Bronchial epithelial cell (primary cell): ENCODE measurements at places on chromosomes 2 and 18. TPM values are rescaled to one million over a fixed set of nuclear protein-coding genes. Genes with fewer than 3 reads are reported as not detected.

LIMS4 gene
- total RNA-seq = 0.26 TPM in 1 of 2 replicates, not detected in the other

DNA sequence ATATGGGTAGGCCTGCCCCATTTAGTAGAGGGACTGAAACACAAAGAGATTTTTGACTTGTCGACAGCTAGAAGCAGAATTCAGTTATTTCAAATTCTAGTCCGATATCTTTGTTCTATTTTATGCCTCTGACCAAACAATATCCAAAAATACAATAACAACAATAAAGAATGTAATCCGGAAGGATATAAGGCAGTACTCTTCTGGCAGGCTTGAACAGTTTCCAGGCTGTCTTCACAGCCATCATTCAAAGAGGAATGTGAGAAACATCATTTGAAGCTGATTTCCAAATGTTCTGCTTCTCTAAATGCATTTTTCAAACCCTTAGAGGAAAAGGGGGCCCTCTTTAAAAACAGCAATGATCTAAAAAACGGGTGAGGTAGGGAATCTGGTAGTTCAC, 36.7 kb upstream of the SPTBN1 start:
- DNase-seq = no peak

CHCHD5 gene
- total RNA-seq = 10.3 and 20.2 TPM in 2 replicates

ARHGAP25 gene
- 0.77 and 0.79 TPM in 2 replicates for total RNA-seq

CABYR gene
- total RNA-seq = 0.79 and 0.90 TPM in 2 replicates

DNA sequence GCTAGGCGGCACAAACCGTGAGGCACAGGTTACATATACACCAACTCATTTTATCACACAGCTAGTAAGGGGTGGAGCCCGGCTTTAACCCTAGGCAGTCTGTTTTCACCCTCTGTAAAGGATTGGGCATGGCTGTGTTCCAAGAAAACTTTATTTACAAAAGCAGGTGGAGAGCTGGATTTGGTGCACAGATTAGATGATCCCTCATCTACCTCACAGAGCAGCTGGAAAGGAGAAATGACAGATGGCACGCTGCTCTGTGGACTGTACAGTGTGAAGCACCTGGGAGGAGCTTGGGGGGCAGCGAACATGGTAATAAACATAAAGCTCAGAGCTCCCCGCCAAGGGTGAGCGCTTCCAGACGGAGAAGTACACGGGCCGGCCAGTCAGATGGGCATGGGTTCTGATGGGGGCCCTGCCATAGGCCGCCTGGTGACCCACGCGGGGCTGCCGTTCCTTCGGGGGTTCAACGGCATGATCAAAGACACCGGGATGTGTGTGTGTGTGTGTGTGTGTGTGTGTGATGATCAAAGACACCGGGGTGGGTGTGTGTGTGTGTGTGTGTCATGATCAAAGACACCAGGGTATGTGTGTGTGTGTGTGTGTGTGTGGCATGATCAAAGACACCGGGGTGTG, 862 bp upstream of the TMEM177 start:
- no peak for DNase-seq

- peak; percentile 76 for DNase-seq
These were observed 133.3 kb upstream of the NOL4 start for GRCh38 chr18:34357944-34358580.

- DNase-seq = no peak
These were observed 83.9 kb upstream of the MAPRE2 start for GRCh38 chr18:34957119-34957863.

SERPINB10 gene
- total RNA-seq = under 0.01 and 0.79 TPM in 2 replicates

DNA sequence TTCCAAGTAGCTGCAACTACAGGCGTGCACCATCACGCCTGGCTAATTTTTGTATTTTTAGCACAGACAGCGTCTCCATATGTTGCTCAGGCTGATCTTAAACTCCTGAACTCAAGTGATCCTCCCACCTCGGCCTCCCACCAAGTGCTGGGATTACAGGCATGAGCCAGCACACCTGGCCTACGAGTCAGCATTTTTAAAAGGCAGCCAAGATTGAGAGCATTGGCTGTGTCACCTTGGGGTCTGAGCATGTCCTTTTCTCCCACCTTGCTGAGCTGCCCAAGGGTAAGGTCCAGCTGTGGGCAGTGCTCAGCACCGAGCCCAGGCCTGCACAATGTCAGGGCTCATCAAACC, 142.8 kb upstream of the LMAN1 start:
- DNase-seq = peak; percentile 58

GRCh38 chr2:239008004-239008403, 160.1 kb downstream of the TWIST2 start:
- no peak for DNase-seq

GRCh38 chr2:96924775-96925747, 55.2 kb upstream of the SEMA4C start:
- no peak for DNase-seq

DNA sequence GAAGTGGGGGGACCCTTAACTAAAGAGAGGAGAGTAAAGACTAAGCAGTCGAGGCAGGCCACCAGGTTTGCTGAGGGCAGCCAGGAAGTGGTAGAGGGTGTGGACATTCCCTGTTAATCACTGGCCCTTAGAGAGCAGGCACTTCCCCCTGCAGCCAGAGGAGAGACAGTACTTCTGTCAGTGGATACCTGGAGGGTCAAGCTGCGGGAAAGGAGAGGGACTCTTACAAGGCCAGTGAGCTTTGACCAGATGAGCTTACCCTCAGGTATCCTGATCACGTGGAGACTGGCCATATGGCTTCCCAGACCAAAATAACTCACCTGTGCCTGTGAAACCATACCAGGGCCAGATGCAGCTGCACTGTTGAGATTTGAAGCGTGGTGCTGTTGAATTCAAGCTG, 28.6 kb downstream of the ITGA6 start:
- no peak for DNase-seq

RGPD8 gene
- 6.1 and 13.4 TPM in 2 replicates for total RNA-seq

GRCh38 chr18:48002933-48003365, 72.5 kb upstream of the SMAD2 start:
- DNase-seq = peak; percentile 75

- peak; percentile 18 for DNase-seq
These were observed 34.0 kb downstream of the TMEM185B start for GRCh38 chr2:120189189-120189588.

LRRTM4 gene
- total RNA-seq = not detected in 2 replicates
